Right ventricle myocardium inferior (tissue), 1 donor: ENCODE measurements at places on chromosomes 6 and 20.

DNA sequence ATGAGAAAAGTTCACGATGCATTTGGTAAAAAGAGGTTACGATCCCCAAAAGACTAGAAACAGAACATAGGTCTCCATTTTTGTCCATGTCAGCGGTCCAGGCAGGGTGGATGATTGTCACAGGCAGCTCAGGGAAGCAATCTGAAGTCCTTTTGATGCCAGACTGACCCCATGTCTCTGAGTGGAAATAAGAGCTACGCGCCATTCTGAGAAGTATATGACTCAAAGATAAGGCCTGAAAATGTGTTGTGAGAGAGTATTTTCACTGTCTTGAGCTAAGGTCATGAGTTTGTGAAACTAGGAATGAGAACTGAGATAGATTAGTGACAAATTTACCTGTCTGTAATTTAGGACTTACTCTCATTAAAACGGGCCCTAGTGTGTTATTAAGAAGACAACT lies 69.5 kb downstream of the LYRM4 start:
- DNase-seq = no peak

DNA sequence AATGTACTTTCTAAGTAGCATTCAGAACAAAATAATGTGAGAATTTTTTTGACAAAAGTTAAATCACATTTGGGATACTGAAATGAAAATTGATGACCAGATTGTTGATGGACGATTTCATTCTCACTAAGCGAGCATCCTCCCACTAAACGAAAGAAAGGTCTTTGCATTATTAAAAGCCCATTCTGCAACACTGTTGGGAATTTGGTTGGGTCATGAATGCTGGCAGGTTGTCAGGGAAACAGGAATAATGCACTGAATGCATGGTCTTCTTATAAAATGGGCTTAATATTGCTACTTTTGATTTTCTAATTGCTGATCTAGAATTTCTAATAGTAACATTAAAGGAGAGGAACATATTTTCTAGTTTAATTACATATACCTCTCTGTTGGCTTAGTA lies 229.8 kb downstream of the NKAIN2 start:
- no peak for DNase-seq

DNA sequence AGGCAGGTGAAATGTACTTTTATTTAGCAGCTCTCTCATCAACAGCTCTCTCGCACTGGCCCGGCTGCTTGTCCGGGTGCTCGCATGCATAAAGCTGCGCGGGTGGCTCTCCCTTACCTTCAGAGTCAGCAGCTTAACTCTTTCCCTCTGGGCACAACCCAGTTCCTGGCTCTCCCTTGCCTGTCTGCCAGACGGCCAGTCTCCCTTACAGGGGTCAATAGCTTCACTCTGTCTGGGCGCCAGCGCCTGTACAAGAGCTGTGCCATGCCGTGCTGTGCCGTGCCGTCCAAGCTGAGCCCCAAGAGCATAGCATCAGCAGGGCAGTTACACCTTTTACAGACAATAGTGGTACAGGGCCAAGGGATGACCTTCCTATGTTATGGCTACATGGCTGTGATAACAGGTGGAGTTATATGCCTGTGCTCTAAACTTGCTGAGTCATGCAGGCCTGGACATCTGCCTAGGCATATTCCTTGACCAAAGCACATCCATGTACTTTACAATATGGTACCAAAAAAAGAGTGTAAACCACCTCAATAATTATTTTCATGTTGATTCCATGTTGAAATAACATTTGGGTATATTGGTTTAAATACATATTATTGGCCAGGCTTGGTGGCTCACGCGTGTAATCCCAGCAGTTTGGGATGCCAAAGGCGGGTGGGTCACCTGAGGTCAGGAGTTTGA lies 47.9 kb downstream of the BLTP3A start:
- DNase-seq = no peak

DNA sequence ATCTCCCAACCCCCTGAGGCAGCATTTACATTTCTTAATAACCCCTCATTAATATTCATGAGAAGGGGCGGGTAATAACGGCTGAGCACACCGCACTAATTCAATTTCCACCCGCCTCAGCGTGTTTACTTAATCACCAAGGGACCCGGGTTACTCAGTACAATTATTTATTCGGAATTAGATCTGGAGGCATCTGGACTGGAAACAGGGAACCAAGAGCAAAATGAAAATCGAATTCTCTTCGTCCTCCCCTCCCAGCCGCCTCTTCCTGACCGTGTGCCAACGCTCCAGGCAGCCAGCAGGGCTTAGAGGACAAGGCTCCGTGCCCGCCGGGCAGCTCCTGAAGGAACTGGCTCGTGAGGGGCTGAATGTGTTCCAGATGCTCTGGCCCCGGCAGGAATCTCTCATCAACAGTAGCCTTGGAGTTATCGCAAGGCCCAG lies 23.5 kb upstream of the CTNNBL1 start:
- no peak for DNase-seq

DNA sequence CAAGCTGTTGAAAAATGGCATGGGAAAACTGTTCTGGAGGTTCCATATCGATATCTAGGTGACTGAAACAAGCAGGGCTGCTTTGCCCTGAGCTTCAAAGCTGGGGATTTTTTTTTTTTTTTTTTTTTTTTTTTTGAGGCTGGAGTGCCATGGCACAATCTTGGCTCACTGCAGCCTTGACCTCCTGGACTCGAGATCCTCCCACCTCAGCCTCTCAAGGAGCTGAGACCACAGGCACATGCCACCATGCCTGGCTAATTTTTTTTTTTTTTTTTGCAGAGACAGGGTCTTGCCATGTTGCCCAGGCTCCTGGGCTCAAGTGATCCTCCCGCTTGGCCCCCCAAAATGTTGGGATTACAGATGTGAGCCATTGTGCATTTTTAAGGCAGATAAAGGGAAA lies 11.0 kb downstream of the ERGIC3 start:
- DNase-seq = no peak

GRCh38 chr6:56230976-56231566 lies 16.3 kb downstream of the COL21A1 start:
- DNase-seq = no peak
